ENCODE measurements at places on chromosomes 5 and 9. TPM values are rescaled to one million over a fixed set of nuclear protein-coding genes. Genes with fewer than 3 reads are reported as not detected.

DNA sequence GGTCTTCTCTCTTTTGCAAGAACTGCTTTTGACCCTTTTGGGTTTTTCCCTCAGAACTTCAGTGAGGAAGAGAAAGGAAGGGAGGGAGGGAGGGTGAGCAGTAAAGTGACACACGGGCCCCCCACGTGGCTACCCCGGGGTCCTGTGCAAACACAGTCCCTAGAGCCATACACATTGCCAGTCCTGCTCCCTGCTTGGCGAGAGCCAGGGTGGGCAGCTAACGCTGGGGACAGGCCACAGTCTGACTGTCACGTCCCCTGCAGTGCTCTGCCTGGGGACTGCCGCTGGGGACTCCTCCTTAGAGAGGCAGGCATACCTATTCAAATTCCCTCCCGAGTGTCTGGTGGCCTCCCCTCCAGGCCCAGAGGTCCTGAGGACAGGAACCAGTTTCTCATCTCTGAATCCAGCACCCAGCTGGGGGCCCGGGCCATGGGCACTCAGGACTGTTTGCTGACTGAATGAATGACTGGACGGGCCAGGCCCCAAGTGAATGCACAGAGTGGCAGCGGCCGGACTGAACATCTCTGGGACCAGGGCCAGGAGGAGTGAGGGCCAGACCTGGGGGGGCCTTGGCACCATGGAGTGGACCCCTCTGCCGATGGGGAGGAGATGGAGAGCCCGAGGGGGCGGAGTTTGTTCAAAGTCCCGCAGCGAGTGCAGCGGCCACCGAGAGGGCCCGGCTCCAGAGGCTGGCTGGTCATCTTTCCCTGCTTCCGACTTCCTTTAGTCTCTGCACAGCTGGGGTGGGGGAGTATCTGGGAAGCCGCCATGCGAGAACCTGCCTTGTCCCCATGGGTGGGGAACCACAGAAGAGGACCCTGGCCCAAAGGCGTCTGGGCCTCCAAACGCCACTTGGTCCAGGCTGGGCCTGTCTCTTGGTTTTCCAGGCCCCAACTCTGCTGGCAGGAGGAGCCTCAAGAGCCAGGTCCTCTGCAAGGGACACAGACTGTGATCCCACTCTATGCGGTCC lies 5.8 kb downstream of the CCDC187 start:
- peak; percentile 46 for DNase-seq
- H3K36me3 ChIP-seq = no peaks in the 10 kb centered on the region
- no peak overlapping the region for H3K4me3 ChIP-seq
- H3K27ac ChIP-seq = no peak overlapping the region
- peaks cover 37% of the 10 kb centered on the region for H3K27me3 ChIP-seq
- no peaks in the 10 kb centered on the region for H3K4me1 ChIP-seq

- no peaks in the 10 kb centered on the region for H3K4me1 ChIP-seq
- no peak overlapping the region for H3K27ac ChIP-seq
- H3K4me3 ChIP-seq = no peak overlapping the region
- no peak for DNase-seq
- no peaks in the 10 kb centered on the region for H3K36me3 ChIP-seq
These were observed 80.6 kb downstream of the FBXO4 start for GRCh38 chr5:42005561-42006153.

- peak; percentile 37 for DNase-seq
- peak overlapping the region; percentile 92 for H3K27ac ChIP-seq
These were observed 28.4 kb downstream of the RUSC2 start for GRCh38 chr9:35518225-35518821.

DNA sequence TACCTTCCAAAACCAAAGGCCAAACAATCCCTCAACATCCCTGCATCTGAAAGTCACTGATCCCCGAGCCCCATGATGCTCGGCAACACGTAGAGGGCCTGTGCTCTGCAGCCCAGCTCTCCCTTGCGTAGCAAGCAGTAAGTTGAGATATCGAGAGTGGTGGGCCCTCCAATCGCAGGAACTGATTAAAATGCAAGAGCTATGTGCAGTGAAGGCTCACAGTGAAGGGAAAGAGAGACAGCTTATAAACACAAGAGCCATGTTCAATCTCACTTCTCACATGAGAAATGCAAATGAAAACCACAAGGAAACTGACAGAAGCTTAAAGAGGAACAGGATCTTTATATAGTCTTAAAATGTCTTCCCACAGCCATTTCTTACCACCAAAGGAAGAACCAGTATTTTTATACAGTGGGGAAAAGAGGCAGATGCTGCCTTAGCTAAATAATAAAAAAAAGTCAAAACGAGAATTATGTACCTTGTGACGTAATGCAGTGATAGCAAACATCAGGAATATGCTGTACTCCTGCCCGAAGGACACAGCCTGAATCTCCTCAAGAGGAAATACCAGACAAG lies 24.6 kb downstream of the TTF1 start:
- no peaks in the 10 kb centered on the region for H3K4me1 ChIP-seq
- peaks cover 72% of the 10 kb centered on the region for H3K36me3 ChIP-seq
- H3K27ac ChIP-seq = no peak overlapping the region
- no peaks in the 10 kb centered on the region for H3K27me3 ChIP-seq

Gene CCDC183
- not detected for total RNA-seq

Gene MOB3B
- total RNA-seq = 1.7 TPM
